Body of pancreas (tissue), 4 donors: ENCODE measurements at places on chromosomes 5 and 9. TPM values are rescaled to one million over a fixed set of nuclear protein-coding genes. Genes with fewer than 3 reads are reported as not detected.

GRCh38 chr9:95055851-95056551 is 261.5 kb downstream of the FANCC start:
- DNase-seq = no peak

DNA sequence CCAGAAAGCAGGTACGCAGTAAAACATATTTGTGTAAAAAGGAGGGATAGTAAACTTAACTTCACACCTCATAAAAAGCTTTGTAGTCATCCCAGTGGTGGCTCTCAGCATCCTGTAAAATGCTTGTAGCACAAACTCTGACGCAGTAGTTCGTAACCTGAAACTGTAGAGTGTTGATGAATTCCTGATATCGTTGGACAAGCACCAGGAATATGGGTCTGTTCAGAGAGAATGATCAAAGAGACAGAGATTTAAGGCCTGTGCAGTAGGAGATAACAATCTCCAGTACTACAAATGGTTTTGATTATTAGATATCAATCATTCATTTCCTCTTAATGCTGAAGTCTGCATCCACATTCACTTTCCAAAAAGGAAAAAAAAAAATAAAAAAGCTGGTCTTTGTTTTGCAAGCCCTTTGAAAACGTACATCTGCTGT is 148.5 kb downstream of the KIAA0825 start:
- DNase-seq = no peak

DNA sequence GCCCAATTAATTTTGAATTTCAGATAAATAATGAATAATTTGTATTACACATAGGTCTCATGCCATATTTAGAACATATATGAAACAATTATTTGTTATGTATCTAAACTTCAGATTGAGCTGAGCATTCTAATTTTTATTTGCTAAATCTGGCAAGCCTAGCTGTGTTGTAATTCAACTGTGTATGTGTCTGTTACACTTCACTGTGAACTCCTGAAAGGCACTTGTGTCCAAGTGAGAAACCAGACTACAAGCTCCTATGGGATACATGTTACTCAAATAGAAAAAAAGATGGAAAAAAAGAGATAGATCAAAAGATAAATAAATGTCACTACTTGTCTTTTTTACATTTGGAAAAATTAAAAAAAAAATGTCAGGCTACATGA is 56.5 kb upstream of the ANKRD55 start:
- no peak for DNase-seq

- no peak for DNase-seq
These were observed 2.3 kb upstream of the ENG start for GRCh38 chr9:127856729-127857116.

The SHOC1 gene
- 0.26 TPM for total RNA-seq

The SH3PXD2B gene
- total RNA-seq = 16.9 TPM

The AFAP1L1 gene
- total RNA-seq = 2.9 TPM

The ELOVL7 gene
- 7.5 TPM for total RNA-seq

The HAVCR2 gene
- 2.3 TPM for total RNA-seq
